Choroid plexus epithelial cell (primary cell): ENCODE measurements at places on chromosomes 2 and 18.
A peak's percentile ranks its signal among the peaks of the same experiment; 100 is the strongest.

- DNase-seq: no peak
Observed at GRCh38 chr2:104888489-104889258, 34.8 kb downstream of the POU3F3 start.

- DNase-seq: peak; percentile 34
Observed at GRCh38 chr2:128442053-128442751, 123.5 kb upstream of the HS6ST1 start.

GRCh38 chr2:214057986-214058385 is 352.9 kb upstream of the VWC2L start:
- no peak for DNase-seq

DNA sequence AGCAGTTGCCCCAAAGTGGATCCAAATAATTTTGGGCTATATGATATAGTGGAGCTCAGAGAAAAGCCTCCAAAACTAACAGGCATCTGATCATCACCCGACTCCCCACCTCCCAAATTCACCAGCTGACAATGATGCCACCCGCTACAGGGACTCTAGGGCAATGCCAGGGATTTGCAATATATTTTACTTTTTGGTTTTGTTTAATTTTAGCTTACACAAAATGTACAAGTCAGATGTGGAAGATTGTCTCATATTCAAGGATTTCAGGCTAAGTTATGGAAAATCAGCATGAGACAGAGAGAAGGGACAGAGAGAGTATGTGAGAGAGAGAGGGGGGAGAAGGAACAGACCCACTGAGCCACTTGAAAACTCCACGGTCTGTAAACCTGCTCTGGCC is 187.4 kb downstream of the TMEM247 start:
- DNase-seq: no peak

- DNase-seq: peak; percentile 73
Observed at GRCh38 chr2:73156539-73157124, 43.9 kb upstream of the RAB11FIP5 start.

DNA sequence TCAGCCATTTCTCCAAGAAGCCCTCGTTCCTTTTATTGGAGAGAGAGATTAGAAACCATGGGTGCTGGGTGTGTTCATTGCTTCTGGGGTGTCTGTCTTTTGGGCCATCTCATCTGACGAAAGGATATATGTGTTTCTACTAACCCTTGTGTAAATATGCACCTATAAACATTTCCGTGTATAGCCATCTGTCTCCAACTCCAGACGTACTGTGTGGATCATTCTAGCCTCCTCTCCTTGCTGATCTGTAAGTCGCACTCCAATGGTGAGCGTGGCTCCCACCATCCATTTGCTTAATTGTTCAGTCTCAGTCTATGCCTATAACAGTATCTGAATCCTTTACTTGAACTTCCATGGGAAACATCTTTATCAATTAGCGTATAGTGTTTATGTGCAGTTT is 1.8 kb downstream of the RBFA start:
- no peak for DNase-seq

GRCh38 chr2:35526741-35527140 is 828.8 kb upstream of the CRIM1 start:
- DNase-seq: peak; percentile 17

- DNase-seq: no peak
Observed at GRCh38 chr2:203711399-203711798, 5.0 kb downstream of the CD28 start.

DNA sequence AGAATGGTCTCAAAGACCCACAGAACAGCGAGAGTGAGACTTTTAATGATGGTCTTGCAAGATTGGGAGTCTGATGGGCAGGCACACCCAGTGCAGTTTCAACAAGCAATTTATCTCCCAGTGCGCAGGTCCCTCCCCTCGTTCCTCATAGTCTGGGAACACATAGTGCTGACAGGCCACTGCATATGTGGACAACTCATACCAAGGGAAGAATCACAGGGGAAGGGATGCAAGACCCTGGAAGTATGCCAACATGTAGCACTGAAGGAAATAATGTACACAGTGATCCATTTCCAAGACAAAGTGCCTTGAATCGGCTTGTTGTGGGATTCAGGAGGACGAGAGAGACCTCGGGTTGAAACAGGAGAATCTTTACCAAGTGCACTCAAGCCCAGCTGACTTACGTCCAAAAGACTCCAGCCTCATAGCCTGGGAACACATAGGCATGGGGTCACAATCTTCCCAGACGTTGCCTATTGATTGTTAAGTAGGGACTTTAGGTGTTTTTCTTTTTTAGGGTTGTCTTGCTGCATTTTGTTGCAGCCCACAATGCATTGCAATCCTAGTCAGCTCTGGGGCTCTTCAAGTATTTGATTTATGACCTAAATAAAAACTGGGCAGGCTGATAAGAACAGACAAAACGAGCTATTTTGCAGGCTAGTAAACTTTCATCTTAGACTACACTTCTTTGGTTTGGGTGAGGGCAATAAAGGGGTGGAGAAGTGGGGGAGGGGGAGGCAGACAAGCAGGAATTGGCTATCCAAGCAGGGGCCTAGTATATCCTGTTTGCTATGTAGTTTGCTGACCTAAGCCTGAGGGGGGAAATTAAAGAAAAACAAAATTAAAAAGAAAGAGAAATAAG is 24.7 kb upstream of the SERPINB5 start:
- DNase-seq: peak; percentile 75

DNA sequence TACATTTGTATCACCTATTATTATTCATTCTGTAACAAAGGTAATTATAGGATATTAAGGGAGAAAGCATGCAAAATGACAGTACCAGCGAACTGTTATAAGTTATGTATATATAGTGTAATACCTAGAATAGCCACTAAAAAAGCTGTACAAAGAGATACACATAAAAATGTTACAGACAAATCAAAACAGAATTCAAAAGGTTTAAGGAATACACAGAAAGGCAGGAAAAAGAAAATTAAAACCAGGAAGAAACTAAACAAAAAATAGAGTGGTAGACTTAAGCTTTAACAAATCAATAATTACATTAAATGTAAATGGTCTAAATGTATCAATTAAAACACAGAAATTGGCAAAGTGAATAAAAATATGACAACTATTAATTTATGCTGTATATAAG is 176.4 kb upstream of the REV1 start:
- DNase-seq: no peak

DNA sequence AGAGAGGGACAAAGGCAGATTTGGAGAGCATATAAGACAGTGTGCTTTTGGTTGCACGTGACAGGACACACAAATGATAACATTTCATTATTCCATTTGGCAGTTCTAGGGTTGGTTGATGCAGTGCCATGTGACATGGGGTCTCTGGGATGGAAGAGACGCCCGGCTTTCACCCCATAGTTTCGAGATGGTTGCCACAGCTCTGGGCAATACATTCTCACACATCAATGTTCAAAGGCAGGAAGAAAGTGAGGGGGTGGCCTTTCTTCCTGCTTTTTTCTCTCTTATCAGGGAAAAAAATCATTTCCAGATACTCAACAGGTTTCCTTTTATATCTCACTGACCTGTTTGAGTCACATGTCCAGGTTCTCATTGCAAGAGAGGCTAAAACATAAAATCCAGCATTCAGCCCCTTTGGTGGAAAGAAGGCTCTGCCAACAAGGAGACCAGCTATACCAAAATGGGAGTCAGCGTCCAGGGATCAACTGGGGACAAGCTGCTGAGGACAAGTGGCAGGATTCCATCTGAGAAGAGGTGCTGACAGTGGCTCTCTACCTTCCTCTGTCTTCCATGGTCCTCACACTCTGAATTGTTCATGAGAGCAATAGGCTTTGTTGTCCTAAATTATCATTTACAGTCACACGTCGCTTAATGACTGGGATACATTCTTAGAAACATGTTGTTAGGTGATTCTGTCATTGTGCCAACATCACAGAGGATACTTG is 29.1 kb upstream of the ANKRD44 start:
- DNase-seq: no peak
